HFFc6 (cell line): ENCODE measurements at places on chromosomes 16 and 17. TPM values are rescaled to one million over a fixed set of nuclear protein-coding genes. Genes with fewer than 3 reads are reported as not detected.

GRCh38 chr17:16905593-16906191 is 66.2 kb downstream of the TNFRSF13B start:
- H3K4me3 ChIP-seq = peak overlapping the region; percentile 74
- peaks cover 8% of the 10 kb centered on the region for H3K27me3 ChIP-seq
- DNase-seq = peak; percentile 95
- peaks cover 53% of the 10 kb centered on the region for H3K4me1 ChIP-seq
- peak overlapping the region; percentile 92 for H3K27ac ChIP-seq

DNA sequence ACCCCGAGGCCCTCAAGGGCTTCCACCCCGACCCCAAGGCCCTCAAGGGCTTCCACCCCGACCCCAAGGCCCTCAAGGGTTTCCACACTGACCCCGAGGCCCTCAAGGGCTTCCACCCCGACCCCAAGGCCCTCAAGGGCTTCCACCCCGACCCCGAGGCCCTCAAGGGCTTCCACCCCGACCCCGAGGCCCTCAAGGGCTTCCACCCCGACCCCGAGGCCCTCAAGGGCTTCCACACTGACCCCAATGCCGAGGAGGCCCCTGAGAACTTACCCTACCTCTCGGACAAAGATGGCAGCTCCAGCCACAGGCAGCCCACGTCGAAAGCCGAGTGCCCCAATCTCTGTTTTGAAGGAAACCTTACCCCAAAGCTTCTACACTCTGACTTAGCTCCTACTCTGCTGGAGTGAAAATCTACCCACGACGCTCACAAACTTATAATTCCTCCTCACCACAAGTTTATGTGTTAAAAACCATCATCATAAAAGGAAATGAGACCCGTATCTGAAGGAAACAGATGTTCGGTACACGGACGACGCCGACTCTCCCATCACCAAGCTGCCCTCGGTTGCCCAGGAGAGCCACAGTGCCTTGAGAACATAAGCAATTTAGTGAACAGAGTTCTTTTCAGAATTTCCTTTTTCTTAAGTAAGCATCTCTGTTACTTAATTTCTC is 61.2 kb upstream of the RPH3AL start:
- no peak overlapping the region for H3K4me3 ChIP-seq
- H3K36me3 ChIP-seq = peaks cover 8% of the 10 kb centered on the region
- no peak for DNase-seq
- H3K27me3 ChIP-seq = peaks cover 6% of the 10 kb centered on the region

DNA sequence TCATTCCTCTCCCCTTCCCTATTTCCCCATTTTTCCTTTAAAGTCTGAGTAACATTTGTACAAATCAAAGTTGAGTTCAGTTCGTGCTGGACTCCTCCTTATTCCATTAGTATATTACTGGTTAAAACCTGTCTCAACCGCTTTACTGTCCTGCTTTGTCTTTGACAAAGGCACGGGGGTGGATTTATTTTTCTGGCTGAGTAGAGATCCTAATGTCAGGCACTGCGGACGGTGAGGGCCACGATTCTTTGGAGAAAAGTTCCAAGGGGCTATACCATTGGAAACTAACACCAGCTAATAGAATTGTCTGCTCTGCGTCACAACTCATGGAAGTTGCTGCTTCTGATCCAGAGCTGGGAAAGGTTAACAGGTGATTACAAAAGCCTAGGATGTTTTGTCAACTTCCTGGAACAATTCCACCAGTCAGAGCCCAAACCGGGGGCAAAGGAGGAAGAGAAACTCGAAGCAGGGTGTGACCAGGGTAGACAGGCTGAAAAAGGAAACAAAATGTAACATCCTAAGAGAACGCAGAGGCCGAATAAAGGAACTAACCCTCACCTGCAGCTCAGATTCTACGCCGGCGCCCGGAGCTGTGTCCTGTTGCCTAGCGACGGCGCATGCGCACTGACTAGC is 12.4 kb downstream of the TAT start:
- no peak for DNase-seq
- H3K36me3 ChIP-seq = peaks cover 4% of the 10 kb centered on the region; the same call in 1 of the 2 replicates
- peaks cover 15% of the 10 kb centered on the region for H3K27me3 ChIP-seq
- peak overlapping the region; percentile 90 for H3K27ac ChIP-seq
- H3K4me3 ChIP-seq = peak overlapping the region; percentile 86

The ROGDI gene
- 18.9 to 24.4 TPM (median 21.9 TPM) in 3 replicates for total RNA-seq

- peak overlapping the region; percentile 87 for H3K4me3 ChIP-seq
- no peak for DNase-seq
- peak overlapping the region; percentile 97 for H3K27ac ChIP-seq
- H3K27me3 ChIP-seq = peaks cover 2% of the 10 kb centered on the region; the same call in 1 of the 2 replicates
- H3K36me3 ChIP-seq = peaks cover 12% of the 10 kb centered on the region; the same call in 1 of the 2 replicates
- peaks cover 28% of the 10 kb centered on the region for H3K4me1 ChIP-seq
Measured at GRCh38 chr16:30874244-30874820, 19.5 kb downstream of the BCL7C start.

The TRPV3 gene
- 0.07 to 0.24 TPM in 2 of 3 replicates, not detected in the other for total RNA-seq

The CTRB2 gene
- total RNA-seq = not detected in 3 replicates

DNA sequence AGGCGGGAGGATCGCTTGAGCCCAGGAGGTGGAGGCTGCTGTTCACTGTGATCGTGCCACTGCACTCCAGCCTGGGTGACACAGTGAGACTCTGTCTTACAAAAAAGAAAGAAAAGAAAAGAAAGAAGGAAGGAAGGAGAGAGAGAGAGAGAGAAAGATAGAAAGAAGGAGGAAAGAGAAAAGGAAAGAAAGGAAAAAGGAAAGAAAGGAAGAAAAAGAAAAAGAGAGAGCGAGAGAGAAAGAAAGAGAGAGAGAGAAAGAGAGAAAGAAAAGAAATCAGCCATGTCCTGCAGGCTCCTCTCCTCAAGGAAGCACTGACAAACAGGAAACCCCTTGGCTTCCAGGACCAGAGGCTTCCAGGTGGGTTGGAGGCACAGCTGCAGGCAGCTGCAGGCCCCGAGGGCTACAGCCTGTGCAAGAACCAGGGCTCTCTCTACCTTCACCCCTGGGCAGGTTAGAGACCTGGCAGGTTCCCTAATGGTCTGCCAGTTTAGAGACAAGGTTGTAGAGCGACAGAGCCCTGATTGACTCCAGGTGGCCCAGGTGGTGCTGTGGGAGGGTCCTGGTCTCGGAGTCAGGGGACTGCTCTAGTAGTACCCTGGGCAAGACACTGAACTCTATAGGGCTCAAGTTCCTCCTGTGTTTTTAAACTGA is 53.8 kb downstream of the PECAM1 start:
- H3K4me1 ChIP-seq = peaks cover 16% of the 10 kb centered on the region
- DNase-seq = no peak

DNA sequence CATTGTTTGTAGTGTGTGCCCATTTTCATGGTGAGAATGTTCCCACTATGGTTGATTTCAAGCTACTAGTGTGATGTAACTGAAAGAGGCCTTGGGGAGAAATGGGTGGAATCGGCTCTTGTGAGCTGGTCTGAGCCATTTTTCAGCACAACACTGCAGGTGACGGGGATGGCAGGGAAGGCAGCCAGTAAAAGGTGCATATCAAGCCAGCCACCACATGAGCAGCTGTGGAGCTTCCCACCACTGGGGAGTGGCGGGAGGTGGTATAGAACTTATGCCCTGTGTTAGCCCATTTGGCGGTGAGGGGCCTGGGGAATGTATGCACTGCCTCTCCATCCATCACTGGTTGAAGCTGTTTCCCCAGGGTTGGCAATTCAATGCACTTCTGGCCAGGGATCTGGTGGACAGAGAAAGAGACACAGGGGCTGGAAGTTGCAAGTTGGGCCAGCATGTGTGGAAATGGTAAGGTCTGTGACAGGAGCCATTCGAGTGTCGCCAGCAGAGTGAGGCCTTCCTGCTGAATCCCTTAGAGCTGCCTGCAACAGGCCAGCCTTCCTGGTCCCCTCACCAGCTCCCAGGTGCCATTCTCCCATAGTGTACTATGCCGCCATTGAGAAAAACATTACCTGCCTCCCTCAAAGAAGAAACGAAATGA is 31.7 kb upstream of the BRD7 start:
- peaks cover 9% of the 10 kb centered on the region for H3K4me1 ChIP-seq
- no peak overlapping the region for H3K4me3 ChIP-seq
- H3K27me3 ChIP-seq = peaks cover 12% of the 10 kb centered on the region
- H3K36me3 ChIP-seq = no peaks in the 10 kb centered on the region
- H3K27ac ChIP-seq = no peak overlapping the region

The TMC8 gene
- not detected in 2 replicates for total RNA-seq

- peak overlapping the region; percentile 86 for H3K27ac ChIP-seq
- H3K27me3 ChIP-seq = peaks cover 4% of the 10 kb centered on the region
- peak; percentile 73 for DNase-seq
Measured at GRCh38 chr17:12691173-12691572, 25.5 kb downstream of the MYOCD start.

The CLDN6 gene
- total RNA-seq = 0.24 TPM in 1 of 3 replicates, not detected in the others

The RNFT1 gene
- total RNA-seq = 10.3 to 11.4 TPM (median 11.2 TPM) in 3 replicates

The FBXW10 gene
- total RNA-seq = not detected in 3 replicates

DNA sequence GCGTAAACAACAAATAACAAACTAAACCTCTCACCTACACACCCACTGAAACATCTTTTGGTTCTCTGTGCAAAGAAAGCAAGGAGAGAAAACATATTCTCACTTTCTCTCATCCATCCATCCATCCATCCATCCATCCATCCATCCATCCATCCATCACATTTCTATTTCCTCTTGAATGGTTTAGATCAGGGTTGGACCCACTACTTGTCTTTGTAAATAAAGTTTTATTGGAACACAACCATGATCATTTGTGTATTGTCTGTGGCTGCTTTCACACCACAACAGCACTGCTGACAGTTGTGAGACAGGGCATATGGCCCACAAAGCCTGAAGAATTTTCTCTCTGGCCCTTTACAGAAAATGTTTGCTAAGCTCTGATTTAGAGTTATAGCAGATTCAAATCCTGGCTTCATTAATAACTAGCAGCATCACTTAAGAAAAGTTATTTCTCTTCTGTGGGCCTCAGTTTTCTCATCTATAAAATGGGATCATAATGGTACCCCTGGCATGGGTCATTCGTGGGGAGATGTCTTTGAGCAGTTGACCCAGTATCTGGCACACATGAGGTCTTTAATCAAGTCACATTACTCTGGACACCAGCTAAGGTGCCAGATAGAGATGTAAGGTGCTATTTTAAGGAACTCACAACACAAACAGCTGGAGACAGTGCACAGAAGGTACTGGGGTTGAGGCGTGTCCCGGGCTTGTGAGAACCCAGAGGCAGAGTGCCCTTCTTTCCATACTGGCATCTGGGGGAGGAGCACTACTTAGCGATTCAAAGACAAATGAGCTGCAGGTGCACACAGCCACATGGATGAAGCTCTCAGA is 146.3 kb downstream of the CMIP start:
- H3K4me3 ChIP-seq = no peak overlapping the region
- DNase-seq = no peak
- H3K27me3 ChIP-seq = no peaks in the 10 kb centered on the region
- no peak overlapping the region for H3K27ac ChIP-seq
- H3K36me3 ChIP-seq = peaks cover 12% of the 10 kb centered on the region

- H3K36me3 ChIP-seq = 0 out of 2 replicates have a peak, but pooled peaks cover 4% of the 10 kb centered on the region
- H3K4me1 ChIP-seq = peaks cover 32% of the 10 kb centered on the region
- no peak overlapping the region for H3K27ac ChIP-seq
- DNase-seq = peak; percentile 71
- peaks cover 7% of the 10 kb centered on the region for H3K27me3 ChIP-seq
Measured at GRCh38 chr17:64992325-64992802, 64.2 kb downstream of the GNA13 start.

The PRSS53 gene
- 1.1 to 2.0 TPM (median 1.2 TPM) in 3 replicates for total RNA-seq

The C16orf92 gene
- total RNA-seq = not detected in 2 replicates

The FBXO39 gene
- total RNA-seq = not detected in 3 replicates

The SLFN14 gene
- total RNA-seq = not detected in 3 replicates

- no peak overlapping the region for H3K27ac ChIP-seq
- H3K36me3 ChIP-seq = no peaks in the 10 kb centered on the region
- H3K4me1 ChIP-seq = no peaks in the 10 kb centered on the region; the same call in 1 of the 2 replicates
- H3K4me3 ChIP-seq = no peak overlapping the region
Measured at GRCh38 chr16:4972938-4973587, 14.9 kb downstream of the SEC14L5 start.

The ANKS4B gene
- total RNA-seq = not detected in 2 replicates

- H3K27me3 ChIP-seq = no peaks in the 10 kb centered on the region; the same call in 1 of the 2 replicates
- H3K36me3 ChIP-seq = peaks cover 35% of the 10 kb centered on the region
- H3K4me1 ChIP-seq = peaks cover 22% of the 10 kb centered on the region
Measured at GRCh38 chr17:36993227-36993626, 44.5 kb downstream of the AATF start.

The LITAFD gene
- not detected in 3 replicates for total RNA-seq

DNA sequence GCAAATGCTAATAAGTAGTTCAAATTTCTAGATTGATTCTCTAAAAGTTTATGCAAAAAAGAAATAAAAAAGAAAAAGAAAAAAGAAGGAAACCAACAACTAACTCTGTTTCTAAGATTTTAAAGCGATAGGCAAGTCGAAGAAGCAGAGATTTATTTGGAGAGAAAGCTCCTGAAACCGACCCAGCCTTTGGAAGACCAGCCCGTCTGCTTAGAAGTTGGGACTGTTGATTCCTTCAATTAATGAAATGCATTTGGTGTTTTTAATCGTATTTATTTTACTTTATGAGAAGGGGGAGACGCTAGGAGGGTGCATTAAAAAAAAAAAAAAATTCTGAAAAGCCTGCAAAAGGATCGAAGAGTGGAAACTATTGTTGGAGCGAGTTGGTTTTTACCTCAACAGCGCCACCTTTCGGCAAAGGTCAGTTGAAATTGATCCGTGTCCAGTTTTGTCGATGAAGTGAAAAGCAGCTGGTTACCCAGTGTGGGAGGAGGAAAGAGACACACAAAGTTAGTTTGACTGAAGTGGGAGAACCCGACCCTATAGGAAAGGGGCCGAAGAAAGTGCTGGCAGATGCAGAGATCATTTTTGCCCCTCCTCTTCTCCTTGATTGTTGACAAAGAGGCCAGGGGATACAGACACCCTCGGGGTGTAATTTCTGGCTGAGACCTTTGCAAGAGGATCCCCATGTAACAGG is 1.5 kb upstream of the MAF start:
- DNase-seq = peak; percentile 36
- H3K36me3 ChIP-seq = no peaks in the 10 kb centered on the region
- peaks cover 17% of the 10 kb centered on the region; the same call in 1 of the 2 replicates for H3K4me1 ChIP-seq

The CTRL gene
- 0.40 to 0.46 TPM (median 0.44 TPM) in 3 replicates for total RNA-seq

DNA sequence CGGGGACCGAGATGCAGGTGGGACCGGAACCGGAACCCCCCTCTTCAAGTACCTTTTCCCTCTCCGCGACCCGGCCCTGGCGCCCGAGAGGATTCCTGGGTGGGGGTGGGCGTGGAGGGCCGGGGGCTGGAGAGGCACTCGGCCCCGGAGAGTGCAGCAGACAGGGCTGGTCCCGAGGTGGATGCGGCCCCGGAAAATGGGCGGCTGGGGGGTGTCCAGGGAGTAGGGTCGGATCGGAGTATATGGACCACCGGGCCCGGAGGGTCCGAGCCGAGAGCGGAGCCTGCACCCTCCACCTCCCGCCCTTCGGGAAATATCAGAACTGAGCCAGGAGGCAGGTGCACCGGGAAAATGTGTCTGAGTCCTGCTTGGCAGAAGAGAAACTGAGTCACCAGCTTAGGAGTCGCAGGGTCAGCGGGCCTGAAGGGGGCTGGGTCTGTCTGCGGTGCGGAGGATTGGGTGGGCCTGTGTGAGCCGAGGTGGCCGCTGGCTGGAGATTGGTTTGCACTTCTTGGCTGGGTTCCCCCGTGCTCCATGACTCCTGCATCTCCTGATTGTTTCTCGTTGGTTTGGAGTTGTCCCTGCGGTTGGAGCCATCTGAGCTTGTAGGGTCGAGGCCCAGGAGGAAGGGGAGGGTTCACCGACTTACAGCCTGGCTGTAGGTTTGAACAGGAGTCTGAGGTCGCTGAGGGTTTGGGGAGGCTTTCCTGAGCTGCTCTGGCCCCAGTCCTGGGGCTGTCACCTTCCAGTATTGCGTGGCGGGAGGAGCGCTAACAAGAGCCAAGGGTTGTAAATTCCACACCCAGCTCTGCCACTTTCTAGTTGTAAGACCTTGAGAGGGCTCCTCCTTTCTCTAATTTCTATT is 518 bp downstream of the SH2B1 start:
- H3K27ac ChIP-seq = peak overlapping the region; percentile 98
- H3K4me1 ChIP-seq = peaks cover 14% of the 10 kb centered on the region
- peak; percentile 30 for DNase-seq
- peaks cover 5% of the 10 kb centered on the region; the same call in 1 of the 2 replicates for H3K36me3 ChIP-seq
- peaks cover 3% of the 10 kb centered on the region for H3K27me3 ChIP-seq

- H3K4me1 ChIP-seq = no peaks in the 10 kb centered on the region
- peaks cover 23% of the 10 kb centered on the region for H3K27me3 ChIP-seq
Measured at GRCh38 chr17:58324409-58325288, 3.9 kb downstream of the TSPOAP1 start.
